Epithelial cell of umbilical artery (primary cell): ENCODE measurements at places on chromosomes 3 and 15. TPM values are rescaled to one million over a fixed set of nuclear protein-coding genes. Genes with fewer than 3 reads are reported as not detected.

The CCDC39 gene
- not detected in 2 replicates for total RNA-seq

The NGRN gene
- total RNA-seq: 53.5 and 77.3 TPM in 2 replicates

The HDC gene
- not detected in 2 replicates for total RNA-seq

The CCR2 gene
- total RNA-seq: not detected in 2 replicates

The ALDH1A3 gene
- 14.9 and 46.4 TPM in 2 replicates for total RNA-seq

The CPLX3 gene
- total RNA-seq: not detected in 2 replicates
